ENCODE measurements at places on chromosomes 3 and 15. TPM values are rescaled to one million over a fixed set of nuclear protein-coding genes. Genes with fewer than 3 reads are reported as not detected.

The GOLGA8S gene
- not detected for total RNA-seq

The ADAMTSL3 gene
- total RNA-seq = not detected

GRCh38 chr15:44537735-44538240 lies 841 bp downstream of the EIF3J start:
- DNase-seq = peak; percentile 47

The TFRC gene
- total RNA-seq = 105 TPM

GRCh38 chr3:31579828-31580227 lies 47.1 kb downstream of the STT3B start:
- no peak for DNase-seq

GRCh38 chr3:132406587-132406986 lies 10.7 kb upstream of the DNAJC13 start:
- peak; percentile 77 for DNase-seq

The CIB2 gene
- 1.1 TPM for total RNA-seq

- no peak for DNase-seq
Observed at GRCh38 chr3:68007621-68008226, 353.3 kb upstream of the SUCLG2 start.

DNA sequence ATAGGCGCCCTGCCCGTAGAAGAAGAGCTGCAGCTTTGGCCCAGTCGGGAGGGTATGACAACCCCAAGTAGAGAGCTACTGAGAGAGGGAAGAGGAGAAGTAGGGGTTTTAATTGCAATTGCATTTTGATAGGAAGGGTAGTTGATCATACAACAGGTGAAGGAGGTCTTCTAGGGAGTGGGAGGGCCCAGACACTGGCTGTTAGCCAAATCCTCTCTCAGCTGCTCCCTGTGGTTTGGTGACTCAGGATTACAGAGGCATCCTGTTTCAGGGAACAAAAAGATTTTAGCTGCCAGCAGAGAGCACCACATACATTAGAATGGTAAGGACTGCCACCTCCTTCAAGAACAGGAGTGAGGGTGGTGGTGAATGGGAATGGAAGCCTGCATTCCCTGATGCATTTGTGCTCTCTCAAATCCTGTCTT lies 408.9 kb upstream of the THBS1 start:
- DNase-seq = no peak

Data from Karpas-422 (cell line).